ENCODE measurements at places on chromosomes 1 and 21.

DNA sequence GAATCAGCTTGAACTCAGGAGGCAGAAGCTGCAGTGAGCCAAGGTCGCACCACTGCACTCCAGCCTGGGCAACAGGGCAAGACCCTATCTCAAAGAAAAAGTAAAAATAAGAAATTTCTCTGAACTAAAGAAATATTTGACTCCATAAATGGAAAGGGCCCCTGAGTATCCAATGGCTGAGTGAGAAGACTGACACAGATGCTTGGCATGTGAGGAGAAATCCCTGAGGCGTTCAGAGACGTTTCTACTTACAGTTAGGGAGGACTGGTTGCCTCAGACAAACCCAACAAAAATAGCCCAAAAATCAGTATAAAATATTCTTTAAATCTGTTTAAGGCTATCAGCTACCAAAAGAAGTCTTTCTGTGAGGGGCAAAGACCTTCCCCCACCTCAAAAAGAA, 3.0 kb upstream of the SUMO3 start:
- DNase-seq: no peak

DNA sequence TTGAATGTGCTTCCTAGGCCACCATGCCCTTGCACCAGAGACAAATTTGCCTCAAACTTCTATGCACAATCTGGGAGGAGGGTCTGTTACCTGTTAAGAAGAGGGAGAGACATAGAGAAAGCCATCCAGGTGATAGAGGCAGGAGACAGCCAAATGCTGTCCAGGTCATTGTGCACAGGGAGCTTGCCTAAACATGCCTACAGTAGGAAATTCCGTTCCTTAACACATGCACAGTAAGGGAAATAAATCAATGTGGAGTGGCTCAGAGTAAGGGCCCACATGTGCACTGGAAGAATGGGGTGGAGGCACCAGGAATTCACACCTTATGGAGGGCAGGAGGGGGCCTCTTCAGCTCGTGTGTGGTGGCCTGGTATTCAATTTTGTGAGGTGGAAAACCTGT, 19.5 kb upstream of the CREG1 start:
- DNase-seq: no peak

- DNase-seq: no peak
Measured at GRCh38 chr1:149995927-149996326, 14.6 kb downstream of the OTUD7B start.

DNA sequence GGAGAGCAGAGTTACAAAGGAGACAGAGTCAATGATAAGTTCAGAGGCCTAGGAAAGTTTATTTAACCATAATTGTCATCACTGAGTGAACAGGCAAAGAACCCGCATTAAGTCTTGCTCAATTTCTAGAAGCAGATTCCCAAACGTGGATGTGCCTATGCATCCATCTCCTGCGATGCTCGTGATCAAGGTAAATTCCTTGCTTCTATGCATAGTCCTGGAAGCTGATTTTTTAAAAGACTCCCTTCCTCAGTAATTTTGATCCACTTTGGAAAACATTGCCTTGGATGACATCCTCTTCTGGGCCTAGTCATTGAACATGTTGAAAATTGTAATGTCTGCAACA, 116.4 kb downstream of the TNFSF18 start:
- no peak for DNase-seq

DNA sequence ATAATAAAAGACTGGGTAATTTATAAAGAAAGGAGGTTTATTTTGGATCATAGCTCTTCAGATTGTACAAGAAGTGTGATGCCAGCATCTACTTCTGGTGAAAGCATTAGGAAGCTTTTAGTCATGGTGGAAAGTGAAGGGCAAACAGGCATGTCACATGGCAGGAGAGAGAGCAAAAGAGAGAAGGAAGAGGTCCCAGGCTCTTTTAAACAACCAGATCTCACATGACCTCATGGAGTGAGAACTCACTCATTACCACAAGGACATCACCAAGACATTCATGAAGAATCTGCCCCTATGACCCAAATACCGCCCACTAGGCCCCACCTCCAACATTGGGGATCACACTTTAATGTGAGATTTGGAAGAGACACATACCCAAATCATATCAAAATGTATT, 10.0 kb downstream of the RPTN start:
- DNase-seq: no peak

DNA sequence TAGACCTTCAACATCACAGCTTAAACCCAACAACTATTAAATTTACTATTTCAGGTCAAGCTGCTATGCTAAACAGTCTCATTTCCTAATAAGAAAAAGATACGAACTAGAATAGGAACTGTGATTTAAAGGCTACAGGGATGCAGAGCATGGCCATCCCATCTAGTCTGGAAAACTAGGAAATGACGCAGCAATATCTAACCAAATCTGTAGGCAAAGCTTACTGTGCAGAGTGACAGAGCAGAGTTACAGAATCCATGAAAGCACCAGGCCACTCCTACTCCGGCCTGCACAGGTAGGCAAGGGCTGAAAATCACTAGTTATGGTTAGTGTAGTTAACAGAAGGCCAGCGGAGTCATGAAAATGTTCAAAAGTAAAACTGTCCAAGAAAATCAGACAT, 2.1 kb downstream of the HLCS start:
- no peak for DNase-seq

DNA sequence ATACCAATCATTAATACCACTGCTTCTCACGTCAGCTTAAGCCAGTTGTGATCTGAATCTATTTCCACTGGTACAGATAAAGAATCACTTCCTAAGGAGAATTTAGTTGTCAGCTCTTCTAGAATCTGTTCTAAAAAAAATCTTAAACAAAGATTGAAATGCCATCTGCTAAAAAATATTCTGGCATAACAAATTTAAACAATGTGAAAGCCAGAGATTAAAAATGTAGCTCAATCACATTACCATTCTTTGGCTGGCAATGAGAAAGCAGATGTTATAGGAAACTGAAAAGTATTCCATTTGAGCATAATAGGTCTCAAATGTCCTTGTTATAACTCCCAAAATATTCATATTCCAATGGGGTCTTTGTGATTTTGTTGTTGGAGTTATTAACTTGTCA, 21.7 kb upstream of the LRRC8B start:
- no peak for DNase-seq

DNA sequence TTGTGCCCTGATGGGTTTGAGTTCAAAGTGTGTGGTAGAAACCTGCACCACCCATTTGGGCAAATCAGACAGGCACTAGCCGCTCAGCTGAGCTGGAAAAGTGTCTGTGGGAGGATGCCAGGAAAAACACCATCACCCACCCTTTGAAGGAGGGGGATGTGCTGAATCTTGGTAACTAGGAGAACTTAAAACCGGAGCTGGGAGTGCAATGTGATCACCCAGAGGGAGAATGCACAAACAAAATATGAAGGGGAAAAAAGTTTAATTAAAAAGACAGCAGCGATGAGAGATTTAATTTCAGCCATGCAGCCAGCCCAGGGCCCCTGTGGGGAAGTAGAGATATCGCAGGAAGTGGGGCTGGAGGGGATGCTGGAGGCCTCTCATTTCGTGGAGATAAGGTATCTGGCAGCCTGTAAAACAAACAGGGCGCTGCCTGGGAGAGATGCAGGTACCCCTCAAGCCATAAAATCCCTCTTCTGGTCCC, 86.8 kb upstream of the BCAR3 start:
- no peak for DNase-seq

GRCh38 chr1:116943438-116943837, 33.7 kb downstream of the PTGFRN start:
- DNase-seq: no peak

GRCh38 chr1:206715552-206716158, 30.9 kb downstream of the MAPKAPK2 start:
- DNase-seq: no peak

DNA sequence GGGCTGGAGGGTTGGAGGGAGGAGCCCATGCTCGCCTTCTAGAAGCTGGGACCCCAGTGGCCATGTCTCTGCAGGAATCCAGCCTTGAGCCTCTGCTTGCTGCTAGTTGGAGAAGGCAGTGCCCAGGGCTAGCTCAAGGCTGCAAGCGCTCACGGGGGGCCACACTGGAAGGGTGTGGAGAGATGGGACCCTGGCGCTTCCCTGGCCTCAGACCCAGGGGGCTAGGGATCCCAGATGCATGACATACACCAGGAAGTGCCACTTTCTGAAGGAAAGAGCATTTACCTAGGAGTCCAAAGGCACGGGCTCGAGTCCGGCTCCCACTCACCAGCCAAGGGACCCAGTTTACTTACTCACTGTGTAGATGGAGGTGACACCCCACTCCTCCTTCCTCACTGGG, 32.6 kb downstream of the NENF start:
- no peak for DNase-seq

DNA sequence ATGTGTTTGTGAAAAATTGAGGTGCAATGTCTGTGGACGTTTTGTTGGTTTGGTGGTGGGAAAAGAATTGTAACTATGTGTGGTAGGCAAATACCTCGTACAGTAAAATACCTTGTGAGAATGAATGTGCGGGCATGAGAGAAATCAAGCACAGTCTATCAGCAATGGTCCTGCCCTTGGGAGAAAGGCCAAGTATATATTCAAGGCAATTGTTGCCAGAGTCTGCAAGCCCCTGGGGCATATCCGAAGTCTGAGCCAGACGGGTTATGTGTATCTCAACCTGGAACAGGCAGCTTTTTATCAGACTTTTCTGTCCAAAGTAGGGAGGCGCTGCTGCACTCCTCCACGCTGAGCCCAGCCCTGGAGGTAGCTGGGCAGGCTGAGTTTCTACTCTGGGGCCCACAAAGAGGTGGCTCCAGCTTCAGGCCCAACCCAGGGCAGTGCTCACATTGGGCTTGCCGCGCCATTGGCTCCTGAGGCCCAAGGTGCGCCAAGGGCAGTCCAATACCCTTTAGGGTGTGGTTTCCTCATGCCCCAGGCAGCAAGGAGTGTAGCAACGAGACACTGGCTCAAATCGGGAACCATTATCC, 9.4 kb upstream of the GNL2 start:
- no peak for DNase-seq

GRCh38 chr21:42047821-42048613, 23.1 kb upstream of the UMODL1 start:
- DNase-seq: no peak

DNA sequence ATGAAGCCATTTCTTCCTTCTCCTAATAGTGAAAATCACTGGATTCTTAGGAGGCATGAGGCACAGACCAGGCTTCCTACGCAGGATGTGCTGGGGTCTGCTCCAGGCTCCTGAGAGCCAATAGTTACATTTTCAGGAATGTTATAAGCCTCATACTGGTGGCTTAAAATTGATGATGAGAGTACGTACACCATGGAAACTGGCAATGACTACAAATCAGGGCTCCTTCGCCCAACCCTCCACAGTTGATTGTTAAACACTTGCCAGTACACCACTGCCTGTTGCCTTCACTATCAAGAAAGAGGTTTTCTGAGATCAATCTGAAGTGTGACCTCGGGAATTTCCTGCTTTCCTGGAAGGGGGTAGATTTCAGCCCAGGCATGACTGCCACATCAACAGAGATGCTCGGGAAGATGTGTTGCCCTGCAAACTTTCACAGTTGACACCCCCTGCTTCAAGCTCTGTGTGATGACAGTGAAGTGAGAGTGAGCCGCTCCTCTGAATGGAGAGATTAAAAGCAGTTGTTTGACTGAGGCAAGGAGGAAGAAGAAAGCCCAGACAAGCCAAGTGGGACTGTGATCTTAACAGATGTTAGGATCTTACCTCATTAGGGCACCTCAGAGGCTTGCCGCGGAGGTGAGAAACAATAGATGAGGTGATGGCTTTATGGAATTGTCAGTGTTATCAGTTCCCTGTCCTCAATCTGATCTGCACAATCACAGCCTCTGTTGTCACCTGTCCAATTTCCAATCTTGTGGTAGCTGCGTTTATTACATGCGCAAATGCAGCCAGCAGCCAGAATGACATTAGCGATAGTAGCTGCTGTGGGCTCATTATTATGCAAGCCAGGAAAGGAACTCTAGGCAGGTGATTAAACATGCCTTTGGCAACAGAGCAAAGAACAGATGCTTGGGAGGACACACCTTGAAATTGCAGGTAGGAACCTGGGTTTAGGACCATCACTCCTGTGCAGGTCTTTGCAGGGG, 277.3 kb downstream of the KAZN start:
- no peak for DNase-seq

DNA sequence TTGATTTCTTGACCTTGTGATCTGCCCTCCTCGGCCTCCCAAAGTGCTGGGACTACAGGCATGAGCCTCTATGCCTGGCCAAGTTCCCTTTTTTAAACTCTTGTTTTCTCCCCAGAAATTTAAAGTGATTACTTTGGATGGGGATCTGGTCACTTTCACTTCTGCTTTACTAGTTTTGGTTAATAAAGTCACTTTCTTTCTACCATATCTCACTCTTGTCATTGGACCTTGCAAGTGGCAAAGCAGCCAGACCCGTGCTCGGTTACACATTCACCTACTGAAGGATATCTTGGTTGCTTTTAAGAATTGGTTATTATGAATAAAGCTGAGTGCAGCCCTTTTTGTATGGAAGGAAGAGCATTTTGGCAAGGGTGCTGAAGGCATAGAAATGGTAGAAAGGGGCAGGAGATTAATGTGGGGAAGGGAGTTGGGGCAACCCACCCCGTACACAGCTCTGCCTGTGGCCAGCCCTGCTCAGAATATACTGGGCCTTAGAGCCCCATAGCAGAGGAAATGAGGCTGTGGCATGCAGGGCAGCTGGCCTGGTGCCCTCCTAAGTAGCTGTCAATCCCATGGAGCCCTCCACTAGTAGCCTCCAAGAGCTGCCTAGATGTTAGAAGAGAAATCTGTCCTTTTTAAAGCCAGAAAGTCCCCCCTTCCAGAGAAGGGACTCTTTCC, 40.7 kb downstream of the CD2 start:
- no peak for DNase-seq

Data from nephron progenitor cell (in vitro differentiated cells).